T-helper 1 cell (primary cell): ENCODE measurements at places on chromosomes 1 and 21.

DNA sequence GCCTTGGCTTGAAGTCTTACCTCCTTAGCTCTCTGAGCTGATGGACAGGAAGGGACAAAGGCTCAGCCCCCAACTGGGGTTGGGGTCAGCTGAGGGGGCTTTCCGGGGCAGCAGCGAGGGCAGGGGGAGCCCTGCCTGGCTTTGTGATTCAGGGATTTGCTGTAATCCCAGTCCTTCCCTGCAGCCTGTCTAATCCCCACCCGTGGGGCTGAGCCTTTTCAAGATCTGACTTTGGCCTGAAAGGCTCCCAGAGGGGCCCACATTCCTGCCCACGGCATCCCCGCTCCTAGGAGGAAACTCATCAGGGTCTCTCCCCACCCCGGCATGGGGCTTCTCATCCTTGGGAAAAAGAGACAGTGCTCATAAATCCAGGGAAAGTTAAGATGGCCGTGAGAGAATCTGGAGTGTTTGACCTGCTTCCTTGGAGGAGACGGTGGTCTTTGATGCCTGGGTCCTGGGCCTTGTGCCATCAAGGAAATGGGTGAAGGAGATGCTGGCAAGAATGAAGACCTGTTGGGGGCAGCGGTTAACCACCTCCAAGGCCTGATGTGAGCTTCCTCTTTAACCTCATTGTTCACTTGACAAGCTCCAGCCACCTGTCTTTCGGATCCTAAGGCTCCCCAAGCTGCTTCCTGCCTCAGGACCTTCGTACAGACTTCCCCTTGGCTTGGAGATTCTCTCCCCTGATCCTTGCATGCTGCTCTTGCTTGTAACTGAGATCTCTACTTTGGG, 83.1 kb upstream of the WNT4 start:
- DNase-seq: no peak

- DNase-seq: no peak
Measured at GRCh38 chr1:204634260-204634910, 51.2 kb downstream of the LRRN2 start.

DNA sequence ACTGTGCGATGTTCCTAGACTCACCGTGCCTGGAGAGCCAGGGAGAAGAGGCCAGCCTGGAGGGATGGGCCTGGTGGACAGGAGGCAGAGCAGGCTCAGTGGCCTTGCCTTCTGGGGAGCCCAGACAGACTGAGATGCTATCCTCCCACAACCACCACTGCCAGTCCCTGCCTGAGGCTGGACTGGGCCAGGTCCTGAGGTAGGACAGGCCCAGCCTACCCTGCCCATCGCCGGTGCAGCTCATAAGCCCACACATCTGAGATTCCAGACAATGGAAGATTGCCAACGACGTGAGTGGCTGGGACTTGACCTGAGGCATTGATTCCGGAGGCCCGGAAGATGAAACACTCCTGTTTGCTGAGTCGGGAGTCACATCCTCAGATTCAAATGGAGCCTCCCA, 5.8 kb downstream of the CLEC20A start:
- DNase-seq: no peak

GRCh38 chr1:230281556-230281955, 144.6 kb downstream of the PGBD5 start:
- DNase-seq: no peak

- DNase-seq: no peak
Measured at GRCh38 chr1:229031481-229032341, 239.2 kb upstream of the RAB4A start.

DNA sequence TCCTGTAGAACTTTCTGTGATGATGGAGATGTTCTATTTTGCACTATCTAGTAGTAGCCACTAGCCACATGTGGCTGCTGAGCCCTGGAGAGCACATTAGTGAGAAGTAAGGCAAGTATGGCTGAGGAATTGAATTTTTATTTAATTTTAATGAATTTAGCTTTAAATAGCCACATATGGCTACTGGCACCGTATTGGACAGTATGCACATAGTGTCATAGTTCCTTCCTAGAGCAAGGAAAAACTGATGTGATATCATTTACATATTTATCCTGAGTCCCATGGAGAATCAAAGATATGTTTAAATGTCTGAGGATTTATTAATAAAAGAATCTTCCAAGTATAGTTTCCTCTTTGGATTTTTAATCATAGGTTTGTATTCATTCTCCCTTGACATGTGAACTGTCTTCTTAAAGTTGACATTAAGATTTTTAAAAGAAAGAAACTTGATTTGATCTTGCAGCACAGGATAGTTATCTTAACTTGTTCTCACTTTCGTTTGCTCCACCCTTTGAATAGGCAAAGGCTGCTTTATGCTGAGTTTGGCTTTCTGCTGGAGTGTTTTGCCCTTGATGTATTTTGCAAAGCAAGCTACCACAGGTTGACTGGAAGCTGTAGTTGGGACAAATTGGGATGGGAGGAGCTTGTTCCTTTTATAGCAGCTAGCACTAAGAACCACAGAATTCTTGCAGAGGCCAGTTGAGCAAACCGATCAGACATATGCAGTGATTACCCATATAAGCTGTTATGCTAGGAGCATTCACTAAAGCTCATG, 129.7 kb downstream of the VPS13D start:
- DNase-seq: no peak

- DNase-seq: no peak
Measured at GRCh38 chr1:164561007-164561406, 2.0 kb downstream of the PBX1 start.

DNA sequence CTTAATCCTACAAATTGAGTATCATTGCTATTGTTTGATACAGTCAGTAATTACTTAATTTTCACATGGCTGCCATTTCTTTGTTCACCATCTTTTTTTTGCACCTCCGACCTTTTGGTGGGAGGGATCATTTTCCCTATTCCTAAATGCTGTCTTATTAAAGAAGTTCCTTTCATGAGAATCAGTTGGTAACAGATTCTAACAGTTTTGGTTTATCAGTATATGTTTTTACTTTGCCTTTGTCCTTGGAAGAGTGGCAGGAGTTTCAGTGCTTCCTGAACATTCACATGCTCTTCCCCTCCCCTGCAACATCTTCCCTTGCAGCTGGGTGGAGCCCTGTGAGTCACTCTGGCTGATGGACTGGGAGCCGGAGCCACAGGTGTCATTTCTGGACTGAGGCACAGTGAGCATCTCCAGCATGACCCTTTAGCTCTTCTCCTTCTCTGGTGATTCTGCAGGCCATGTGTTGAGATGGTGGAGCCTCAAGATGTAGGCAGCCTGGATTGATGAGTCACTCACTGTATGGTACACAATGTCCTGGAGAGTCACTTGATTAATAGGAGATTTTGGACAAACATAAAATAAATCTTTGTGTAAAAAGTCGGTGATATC, 217.7 kb downstream of the URB2 start:
- DNase-seq: no peak

GRCh38 chr1:84800090-84801073, 92.6 kb downstream of the LPAR3 start:
- no peak for DNase-seq

DNA sequence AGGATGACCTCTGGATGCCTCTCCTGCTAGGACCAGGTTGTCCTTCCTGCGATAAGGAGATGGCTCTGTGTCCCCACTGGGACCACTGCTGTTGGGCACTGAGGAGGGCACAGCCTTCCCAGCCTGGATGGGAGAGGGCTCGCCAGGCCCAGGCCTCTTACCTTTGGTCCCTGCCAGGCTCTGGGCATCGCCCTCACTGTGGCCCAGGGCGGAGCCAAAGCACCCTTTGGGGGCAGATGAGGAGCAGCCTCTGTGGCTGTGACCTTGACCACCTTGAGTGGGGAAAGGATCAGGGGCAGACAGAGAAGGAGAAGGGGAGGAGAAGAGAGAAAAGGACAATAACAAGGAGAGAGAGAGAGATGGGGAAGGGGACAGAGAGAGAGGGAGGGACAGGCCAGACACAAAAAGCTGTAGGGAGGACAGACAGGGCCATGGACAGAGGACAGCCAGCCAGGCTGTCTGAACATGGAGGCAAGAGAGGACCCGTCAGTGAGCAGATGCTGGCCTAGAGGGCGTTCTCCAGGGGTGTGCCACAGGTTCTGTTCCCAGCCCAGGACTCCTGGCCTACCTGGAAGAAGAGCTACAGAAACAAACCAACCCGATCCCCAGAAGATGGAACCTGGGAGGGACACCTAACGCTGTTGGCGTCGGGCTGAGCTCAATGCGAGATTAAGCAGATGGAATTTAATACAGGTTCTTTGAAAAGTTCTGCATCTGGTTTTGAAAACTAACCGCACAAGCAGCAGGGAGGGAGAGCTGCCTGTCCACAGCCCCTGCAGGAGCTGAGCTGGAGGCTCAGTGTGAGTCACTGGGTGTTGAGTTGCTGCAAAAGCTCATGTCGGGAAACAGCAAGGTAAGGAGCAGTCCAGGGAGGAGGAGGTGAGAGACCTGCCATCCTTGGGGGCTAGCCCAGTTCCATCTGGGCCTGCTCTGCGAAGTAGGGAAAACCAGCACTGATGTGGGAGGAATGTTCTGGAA, 262.1 kb downstream of the PTPRU start:
- DNase-seq: no peak

GRCh38 chr1:116273042-116273783, 99.8 kb upstream of the ATP1A1 start:
- DNase-seq: no peak

- no peak for DNase-seq
Measured at GRCh38 chr21:41928621-41929220, 25.1 kb downstream of the C2CD2 start.

DNA sequence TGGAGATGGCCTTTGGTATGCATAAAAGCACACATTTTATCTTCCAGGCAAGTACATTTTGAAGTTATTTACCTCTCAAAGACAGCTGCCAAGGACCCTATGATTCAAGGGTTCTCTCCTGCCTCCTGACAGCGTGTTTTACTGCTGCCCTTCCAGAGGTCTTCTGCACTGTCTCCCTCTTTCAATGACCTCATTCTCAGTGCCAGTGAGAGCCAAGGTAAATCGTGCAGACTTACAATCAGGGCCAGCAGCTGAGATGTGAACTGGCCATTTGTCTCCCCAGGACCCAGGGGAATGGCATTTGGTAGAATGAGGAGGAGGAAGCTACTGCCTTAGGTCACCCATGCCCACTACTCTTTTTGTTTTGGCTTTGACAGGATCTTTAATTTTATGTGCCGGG, 84.2 kb upstream of the FGGY start:
- no peak for DNase-seq

DNA sequence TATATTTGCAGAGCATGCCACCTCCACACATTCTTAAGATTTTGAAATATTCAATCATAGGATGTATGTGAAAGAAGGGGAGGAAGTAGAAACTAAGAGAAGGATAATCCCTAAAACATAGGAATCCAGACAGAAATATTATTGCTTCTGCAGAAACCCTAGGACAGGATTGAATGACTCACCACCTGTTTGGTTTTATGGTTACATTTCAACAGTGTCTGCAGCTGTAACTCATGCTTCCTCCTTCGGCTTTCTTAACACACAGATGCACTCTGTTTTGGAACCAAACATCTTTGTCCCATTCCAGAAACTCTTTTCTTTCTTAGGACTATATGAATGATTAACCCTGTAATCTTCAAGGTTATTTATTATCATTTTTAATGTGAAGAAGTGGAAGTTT, 20.7 kb downstream of the RGS7 start:
- DNase-seq: no peak

- no peak for DNase-seq
Measured at GRCh38 chr1:236143104-236143948, 987 bp downstream of the GPR137B start.

DNA sequence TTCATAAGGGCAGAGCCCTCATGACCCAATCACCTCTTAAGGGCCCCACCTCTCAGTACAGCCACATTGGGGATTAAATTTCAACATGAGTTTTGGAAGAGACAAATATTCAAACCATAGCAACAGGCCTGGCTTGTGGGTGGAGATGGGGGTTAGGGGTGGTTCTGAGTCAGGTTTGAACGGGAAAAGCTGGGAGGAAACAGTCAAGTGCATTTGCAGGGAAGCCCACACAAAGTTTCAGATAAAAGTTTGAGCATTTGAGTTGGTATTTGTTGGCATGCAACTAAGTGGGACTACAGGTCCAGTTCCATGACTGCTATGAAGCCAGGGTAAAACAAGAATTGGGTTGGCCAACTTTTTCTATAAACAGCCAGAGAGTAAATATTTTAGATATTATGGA, 21.0 kb upstream of the PADI2 start:
- DNase-seq: no peak

DNA sequence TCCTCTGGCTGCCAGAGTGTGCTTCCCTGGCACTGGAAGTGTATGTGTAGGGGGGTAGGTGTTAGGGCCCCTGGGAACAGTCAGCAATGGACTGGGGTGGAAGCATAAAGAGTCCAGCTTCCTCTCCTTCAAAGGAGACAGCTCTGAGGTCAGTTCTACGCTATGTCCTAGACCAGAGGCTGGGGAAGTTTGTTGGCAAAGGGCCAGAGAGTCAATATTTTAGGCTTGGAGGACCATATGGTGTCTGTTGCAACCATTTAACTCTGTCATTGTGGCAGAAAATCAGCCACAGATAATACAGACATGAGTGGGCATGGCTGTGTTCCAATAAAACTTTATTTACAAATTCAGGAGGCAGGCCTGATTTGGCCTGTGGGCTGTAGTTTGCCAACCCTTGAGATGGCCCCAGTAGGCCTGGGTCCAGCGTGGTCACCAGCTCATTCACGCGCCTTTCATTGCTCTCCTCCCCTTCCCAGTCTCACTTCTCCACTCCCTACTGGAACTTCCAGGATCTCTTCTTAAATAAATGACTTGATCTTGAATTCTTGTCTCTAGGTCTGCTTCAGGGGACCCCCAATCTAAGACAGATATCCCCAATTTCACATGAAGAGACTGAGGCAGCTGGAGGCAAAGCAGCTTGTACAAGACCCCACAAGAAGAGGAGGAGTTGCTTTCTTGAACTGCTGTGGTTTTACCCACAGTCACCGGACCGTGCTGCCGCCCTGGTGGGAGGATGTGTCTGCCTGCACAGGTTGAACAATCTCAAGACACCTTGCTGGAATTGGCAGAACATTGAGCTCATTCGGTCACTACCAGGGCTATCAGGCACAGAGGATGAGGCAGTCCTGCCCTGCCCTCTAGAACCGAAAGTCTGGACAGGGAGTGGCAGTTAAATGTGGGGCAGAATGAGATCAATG, 162.4 kb upstream of the POU3F1 start:
- DNase-seq: no peak

DNA sequence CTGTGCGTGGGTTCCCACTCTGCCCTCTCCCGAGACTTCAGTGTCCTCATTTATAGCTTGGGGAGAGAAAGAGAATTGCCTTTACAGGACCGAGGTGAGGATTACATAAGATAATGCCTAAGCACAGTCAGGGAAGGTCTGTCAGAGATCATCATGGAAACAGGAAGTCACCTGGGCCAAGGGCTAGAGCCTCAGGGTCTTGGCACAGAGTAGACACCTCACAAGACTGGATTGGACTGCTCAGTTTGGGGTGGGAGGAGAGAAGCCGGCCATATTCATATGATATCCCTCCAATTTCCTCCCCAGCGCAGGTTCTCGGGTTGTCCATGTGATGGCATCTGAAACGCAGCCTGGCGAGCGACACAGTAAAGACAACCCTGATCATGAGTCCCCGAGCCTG, 3.8 kb downstream of the CNR2 start:
- DNase-seq: no peak

- no peak for DNase-seq
Measured at GRCh38 chr1:151611288-151611790, 511 bp upstream of the SNX27 start.

- no peak for DNase-seq
Measured at GRCh38 chr1:174800876-174801275, 198.9 kb upstream of the CACYBP start.

GRCh38 chr1:1602968-1603506, 3.1 kb upstream of the FNDC10 start:
- DNase-seq: no peak

GRCh38 chr1:147748676-147749350, 11.6 kb downstream of the GJA5 start:
- DNase-seq: no peak

GRCh38 chr1:115199416-115200132, 110.3 kb upstream of the TSPAN2 start:
- no peak for DNase-seq
